Stimulated activated CD4-positive, alpha-beta T cell treated with anti-CD3 and anti-CD28 coated beads, TNF-alpha, amount 100 ng/mL, for 4 hours (primary cell): ENCODE measurements at places on chromosomes 1 and 21.

DNA sequence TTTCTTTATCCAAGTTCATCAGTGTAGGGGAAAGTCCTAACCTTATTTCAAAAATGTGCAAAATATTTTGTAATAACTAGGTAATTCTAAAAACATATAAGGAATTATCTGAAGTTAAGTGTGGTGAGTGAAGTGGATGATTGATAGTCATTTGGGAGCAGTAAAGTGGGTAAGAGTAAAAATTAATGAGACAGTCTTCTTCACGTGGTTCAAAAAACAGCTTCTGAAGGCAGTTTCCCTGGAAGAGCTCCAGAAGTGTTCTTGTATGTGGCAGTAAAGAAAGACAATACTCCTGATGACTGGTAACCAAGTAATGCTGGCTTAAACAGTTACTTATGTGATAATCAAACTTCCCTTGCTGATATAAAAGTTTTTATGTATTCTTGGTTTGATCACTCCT lies 50.3 kb downstream of the LEPR start:
- DNase-seq = no peak

- no peak for DNase-seq
These were observed 5.9 kb downstream of the SDF4 start for GRCh38 chr1:1225913-1226312.

DNA sequence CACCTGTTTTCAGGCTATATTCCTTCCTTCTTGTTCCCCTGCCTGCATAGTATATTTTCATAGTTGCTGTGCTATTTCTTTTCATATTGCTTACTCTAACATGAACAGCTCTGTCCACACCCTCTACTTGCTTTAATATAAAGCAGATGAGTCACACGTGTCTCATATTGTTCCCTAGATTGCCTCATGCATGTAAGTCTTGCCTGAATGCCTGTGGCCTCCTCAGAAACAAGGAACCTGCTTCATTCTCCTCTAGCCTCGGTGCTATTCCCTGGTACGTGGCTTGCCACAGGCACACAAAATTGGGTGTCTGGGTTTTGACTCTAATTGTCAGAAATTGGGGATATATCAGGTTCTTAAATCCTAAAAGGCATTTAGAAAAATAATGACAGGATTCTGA lies 16.5 kb upstream of the PKP1 start:
- DNase-seq = no peak

DNA sequence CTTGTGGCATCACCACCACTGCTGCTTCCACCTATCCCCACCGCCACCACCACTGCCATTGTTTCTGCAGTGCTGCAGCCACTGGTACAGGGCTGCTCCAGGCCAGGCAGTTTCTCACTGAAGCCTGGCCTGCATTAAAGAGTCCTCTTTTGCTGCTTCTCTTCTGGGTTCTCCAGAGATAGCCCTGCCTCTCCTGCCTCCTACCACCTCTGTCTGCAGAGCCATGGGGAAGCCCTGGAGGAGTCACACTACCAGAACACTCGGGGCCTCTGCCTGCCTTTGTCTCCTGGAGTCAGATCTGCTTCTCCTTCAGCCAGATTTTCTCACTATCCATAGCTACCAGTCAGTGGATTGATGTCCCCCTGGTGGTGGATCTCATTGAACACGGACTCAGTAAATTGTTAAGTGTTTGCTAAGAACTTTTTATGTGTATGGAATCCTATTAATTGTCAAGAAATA lies 37.7 kb upstream of the DDAH1 start:
- DNase-seq = no peak

DNA sequence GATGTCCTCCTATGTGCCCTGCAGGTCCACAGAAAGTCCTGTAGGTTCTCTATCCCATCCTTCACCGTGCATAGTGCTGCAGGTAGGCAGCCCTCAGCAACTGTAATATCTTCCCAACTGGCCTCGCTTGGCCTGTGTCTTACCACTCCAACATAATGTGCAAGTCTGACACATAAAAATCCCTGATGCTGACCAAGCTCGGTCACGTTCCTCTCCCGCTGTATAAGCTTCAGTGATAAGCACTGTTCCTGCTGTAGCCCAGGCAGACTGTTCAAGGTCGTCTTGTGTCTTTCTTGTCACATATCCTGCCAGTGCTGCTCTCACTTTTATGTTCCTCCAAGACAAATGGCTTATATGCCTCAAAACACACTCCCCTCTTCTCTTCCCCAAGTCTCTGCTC lies 19.4 kb upstream of the KCNE1 start:
- no peak for DNase-seq
